ENCODE measurements at places on chromosomes 5 and 9.

GRCh38 chr9:75451505-75451904 is 363.2 kb downstream of the OSTF1 start:
- no peak for DNase-seq

GRCh38 chr5:335740-336038 is 14.2 kb downstream of the AHRR start:
- no peak for DNase-seq

- DNase-seq, result no peak
Measured at GRCh38 chr5:164372892-164373291, 867.5 kb downstream of the MAT2B start.

GRCh38 chr9:34502891-34503290 is 19.9 kb downstream of the ENHO start:
- DNase-seq, result no peak

DNA sequence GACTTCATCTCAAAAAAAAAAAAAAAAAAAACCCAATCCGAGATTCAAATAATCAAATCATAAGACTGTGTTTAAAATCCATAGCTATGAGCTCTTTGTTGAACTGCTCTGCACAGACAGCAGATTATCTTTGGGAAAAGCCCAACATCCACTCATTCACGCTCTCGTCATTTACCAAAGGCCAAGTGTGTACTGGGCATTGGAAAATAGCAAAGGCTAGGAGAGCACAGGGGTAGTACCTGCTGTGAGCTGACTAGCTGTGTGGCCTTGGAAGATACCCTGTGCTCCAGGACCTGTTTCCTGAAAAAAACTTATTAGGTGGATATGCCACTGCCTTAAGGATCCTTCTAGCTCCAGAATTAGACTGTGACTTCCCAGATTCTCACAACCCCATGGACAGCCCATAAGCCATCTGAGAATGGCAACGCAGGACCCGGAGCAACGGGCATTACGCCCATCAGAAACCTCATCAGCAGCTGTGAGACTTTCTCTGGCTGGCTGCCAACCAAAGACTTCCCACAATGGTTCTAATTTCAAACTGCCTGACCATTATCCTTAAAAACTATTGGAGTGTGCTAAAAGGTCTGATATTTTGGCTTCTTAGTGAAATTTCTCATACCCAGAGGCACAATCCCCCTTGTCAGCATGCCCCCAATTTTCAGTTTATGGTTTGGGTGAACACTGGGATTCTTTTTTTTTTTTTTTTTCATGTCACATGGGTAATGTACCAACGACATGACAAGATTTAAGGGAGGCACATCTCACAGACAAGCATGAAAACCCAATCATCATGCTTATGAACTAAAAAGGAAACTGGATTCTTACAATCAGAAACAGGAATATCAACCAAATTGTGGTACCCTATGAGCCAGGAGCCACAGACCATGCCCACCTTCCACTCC is 16.8 kb downstream of the SERINC5 start:
- DNase-seq, result no peak

DNA sequence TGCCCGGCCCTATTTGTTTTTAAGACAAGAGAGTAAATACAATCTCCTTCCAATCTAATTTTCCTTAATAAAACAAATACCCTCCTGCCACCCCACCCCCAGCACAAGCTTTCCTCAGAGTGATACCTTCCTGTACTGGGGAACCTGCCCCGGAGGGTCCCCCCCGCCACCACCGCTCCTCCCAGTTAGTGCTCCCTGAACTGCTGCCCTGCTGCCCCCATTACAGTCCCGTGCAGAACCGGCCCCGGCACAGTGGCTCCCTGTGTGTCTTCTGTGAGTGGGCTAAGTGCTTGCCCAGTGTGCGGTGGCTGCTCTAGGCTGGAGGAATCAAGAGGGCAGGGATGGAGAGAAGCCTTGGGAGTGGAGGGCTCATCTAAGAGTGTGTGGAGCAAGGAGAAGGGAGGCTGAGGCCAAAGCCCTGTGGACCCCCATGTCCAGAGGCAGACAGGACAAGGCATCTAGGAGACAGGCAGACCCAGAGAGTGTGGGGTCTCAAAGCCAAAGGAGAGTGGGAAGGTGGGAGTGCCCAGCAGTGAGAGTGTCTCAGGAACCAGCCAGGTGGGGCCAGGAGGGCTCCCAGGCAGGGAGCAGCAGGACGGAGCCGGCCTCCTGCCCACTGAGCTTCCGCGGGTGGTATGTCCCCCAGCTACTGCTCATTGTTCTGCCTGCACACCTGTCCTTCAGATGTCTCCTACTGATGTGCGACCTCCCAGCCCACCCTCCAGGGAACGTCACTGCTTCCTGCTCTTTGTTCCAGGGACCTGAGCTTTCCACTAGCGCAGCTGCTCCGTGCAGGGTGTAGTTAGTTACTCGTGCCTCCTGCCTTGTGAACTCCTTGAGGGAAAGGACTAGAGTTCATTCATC is 129.0 kb downstream of the DAB2IP start:
- no peak for DNase-seq

DNA sequence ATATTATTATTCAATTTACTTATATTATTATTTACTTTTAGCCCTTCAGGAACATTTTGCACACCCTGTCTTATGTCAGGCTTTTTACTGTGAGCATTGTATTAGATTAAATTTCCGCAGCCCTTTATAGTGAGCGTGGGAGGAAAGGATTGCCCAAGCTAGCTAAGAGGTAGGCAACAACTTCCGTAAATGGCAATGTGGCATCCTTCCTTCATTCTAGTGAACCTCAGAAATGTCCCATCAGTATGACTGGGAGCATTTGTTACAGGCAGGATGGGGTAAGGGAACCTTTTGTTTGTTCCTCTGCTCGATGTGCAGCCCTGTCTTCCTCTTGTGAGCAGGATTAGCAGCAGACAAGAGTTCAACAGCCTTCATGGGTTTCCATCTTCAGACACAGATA is 6.2 kb upstream of the CD180 start:
- no peak for DNase-seq
